ENCODE measurements at places on chromosomes 2 and 18.

- DNase-seq = no peak
Observed at GRCh38 chr2:1618974-1619373, 125.3 kb downstream of the PXDN start.

DNA sequence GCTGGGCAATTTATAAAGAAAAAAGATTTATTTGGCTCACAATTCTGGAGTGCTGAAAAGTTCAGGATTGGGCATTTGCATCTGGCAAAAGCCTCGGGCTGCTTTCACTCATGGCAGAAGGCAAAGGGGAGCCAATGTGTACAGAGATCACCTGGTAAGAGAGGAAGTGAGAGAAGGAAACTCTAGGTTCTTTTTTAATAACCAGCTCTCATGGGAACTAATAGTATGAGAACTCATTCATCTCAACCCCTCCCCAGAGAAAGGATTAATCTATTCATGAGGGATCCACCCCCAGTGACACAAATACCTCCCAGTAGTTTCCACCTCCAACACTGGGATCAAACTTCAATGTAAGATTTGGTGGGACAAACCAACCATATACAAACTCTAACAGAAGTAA, 129.0 kb downstream of the EVA1A start:
- DNase-seq = no peak

- no peak for DNase-seq
Observed at GRCh38 chr2:118794546-118794945, 52.9 kb downstream of the EN1 start.

DNA sequence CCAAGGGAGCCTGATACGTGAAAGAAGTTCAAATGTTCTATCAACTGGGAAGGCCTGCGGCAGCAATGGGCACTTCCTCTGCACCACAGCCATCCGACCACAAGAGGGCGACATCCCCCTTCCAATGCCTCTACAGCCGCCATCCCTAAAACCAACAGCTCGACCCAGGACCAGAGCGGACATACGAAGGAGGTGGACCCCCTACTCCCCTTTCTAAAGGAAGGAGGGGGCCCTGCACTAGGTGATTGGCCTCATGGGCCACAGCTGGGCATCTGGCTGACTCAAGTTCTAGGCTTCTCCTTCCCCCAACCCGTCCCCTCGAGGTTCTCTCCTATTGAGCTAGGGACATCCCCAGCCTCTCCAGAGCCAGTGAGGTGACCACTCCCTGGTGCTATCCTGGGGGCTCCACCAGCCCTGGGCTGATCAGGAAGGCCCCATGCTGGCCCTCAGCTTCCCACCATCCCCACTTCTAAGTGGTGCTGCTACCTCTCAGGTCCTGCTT, 217.2 kb downstream of the TNS1 start:
- DNase-seq = peak; percentile 43

- peak; percentile 55 for DNase-seq
Observed at GRCh38 chr2:102520009-102520408, 47.0 kb downstream of the SLC9A4 start.
